ENCODE measurements at places on chromosomes 6 and 20.

DNA sequence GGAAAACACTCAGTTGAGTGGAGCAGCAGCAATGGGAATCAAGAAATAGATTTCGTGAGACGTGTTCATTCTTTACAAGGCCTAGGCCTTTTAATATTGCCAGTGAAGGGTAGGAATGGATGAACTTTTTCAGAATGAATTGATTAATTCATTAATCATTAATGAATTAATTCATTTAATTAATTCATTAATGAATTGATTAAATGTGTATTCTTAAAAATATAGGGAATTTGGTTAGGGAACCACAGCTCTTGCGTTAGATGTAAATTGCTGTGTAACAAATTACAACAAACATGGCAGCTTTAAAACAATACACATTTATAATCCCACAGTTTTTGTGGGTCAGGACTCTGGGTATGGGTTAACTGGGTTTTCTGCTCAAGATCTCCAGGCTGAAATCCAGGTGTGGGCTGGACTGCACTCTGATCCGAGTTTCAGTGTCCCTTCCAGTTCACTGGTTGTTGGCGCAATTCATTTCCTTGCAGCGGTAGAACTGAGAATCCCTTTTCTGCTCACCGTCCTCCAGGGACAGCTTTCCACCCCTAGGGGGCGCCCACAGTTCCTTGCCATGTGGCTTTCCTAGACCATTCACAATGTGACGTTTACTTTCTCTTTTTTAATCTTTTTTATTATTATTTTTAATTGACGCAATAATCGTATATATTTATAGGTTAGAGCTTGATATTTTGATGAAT is 32.8 kb upstream of the BCAS1 start:
- peak; percentile 87 for DNase-seq

DNA sequence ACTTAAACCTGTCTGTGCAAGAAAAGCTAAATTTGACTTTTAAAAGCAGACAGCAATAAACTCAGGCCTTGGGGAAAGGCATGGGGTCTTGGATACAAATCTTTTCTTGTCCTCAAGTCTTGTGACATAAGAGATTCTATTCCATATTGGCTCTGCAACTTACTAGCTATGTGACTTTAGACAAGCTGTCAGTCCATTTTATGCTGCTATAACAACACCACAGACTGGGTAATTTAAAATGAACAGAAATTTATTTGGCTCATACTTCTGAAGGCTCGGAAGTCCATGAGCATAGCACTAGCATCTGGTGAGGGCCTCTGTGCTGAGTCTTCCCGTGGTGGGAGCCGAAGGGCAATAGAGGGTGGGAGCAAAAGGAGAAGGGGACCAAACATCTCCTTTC is 246.0 kb upstream of the MOCS1 start:
- DNase-seq, result no peak

DNA sequence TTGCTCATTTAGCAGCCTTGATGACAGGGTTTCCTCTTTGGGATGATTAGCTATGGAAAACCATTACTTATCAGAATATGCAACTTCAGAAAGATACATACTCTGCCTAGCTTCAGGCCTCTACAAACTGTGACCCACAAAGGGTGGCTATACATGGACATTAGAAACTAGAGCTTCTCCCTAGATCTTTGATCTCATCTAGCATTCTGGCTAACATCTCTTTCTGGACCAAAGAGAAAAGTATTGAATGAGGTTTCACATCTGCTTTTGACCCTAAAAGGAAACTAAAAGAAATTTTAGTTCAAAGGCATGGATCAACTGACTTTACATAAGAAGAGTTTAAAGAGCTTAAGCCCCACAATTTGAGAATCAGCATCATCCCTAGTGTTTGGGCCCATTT is 12.4 kb upstream of the HMGN3 start:
- DNase-seq, result no peak

DNA sequence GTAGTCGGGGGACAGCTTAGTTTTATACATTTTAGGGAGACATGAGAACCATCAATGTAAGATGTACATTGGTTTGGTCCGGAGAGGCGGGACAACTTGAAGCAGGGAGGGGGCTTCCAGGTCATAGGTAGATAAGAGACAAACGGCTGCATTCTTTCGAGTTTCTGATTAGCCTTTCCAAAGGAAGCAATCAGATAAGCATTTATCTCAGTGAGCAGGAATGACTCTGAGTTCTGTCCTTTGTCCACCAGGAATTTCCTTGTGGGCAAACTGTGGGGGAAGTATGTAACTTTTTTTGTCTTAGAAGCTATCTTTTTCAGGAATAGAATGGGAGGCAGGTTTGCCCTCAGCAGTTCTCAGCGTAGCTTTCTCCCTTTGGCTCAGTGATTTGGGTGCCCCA is 1.4 kb downstream of the YTHDF1 start:
- DNase-seq, result no peak

DNA sequence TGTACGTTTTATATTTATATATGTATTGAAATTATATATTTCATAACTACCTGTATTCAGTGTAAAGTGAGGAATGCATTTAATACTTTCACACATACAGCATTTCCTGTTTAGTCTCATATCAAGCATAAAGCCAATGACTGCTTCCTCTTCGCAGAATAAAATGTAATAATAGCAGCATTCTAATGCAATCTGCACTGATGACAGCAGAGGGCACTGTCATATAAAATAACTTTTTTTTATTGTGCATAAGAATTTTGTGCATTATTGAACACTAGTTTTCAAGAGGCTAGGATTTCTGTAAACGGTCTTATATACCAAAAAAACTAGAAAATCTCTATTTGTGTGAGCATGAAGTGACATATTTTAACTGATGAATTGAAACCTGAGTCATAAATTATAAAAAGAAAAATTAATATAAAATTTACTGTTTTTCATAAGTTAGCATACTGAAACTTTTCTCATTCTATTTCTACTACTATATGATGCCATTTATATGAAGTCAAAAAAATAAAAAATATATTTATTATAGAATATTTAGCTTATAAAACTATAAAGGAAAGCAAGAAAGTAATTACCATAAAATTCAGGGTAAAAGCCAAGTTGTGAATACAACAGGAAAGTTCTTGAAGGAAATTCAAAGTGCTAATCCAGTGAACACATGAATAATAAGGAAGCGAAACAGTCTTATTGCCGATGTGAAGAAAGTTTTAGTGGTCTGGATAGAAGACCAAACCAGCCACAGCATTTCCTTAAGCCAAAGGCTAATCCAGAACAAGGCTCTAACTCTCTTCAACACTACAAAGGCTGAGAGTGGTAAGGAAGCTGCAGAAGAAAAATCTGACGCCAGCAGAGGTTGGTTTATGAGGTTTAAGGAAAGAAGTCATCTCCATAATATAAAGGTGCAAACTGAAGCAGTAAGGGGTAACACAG is 36.3 kb downstream of the RNF146 start:
- DNase-seq, result no peak

GRCh38 chr20:4998160-4998651 is 3.1 kb downstream of the SLC23A2 start:
- DNase-seq, result no peak

DNA sequence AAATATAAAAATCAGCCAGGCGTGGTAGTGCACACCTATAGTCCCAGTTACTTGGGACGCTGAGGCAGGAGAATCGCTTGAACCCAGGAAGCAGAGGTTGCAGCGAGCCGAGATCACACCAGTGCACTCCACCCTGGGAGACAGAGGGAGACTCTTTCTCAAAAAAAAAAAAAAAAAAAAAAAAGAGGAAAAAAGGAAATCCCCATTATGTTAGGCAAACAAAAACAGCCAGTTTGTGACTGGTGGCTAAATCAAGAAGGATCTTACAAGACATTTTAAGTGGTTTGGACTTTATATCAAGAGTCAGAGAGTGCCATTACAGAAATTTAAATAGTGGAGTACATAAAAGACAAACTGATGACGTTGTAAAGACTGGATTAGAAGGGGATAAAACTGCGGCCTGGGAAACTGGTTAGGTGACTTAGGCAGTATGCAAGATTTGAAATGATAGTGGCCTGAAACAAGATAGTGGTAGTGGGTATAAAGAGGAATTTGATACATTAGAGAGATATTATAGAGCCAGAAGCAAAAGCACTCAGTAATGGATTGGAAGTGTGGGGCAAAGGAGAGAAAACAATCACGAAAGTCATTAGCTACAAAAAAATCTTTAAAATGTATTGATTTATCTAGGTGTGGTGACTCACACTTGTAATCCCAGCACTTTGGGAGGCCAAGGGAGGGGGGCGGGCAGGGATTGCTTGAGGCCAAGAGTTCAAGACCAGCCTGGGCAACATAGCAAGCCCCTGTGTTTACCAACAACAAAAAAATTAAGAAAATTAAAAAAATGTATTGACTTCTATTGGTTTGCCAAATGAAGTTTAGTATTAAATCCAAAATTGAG is 1.7 kb upstream of the MYO6 start:
- DNase-seq, result no peak

- DNase-seq, result no peak
These were observed 11.6 kb downstream of the MAP3K7 start for GRCh38 chr6:90575267-90575666.

DNA sequence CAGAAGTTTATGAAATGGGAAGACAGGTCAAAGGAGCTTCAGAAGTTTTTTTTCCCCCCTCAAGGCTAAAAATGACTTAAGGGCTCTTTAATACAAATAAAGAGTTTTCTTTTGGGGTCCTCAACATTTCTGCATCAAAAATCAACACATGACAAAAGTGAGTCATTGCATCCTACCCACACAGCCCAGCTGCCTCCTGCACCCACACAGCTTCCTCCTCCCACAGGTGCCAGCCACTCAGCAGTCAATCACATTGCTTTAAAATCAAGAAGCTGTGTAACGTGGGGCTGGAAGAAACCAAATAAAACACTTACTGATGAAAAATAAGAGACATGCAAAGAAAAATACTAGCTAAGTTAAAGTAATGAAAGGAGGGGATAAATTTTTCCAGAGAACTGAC is 68.5 kb downstream of the MAP3K5 start:
- no peak for DNase-seq

- no peak for DNase-seq
These were observed 203.7 kb downstream of the NFATC2 start for GRCh38 chr20:51338692-51339440.

- DNase-seq, result no peak
These were observed 149.3 kb downstream of the TTLL2 start for GRCh38 chr6:167474171-167474570.

DNA sequence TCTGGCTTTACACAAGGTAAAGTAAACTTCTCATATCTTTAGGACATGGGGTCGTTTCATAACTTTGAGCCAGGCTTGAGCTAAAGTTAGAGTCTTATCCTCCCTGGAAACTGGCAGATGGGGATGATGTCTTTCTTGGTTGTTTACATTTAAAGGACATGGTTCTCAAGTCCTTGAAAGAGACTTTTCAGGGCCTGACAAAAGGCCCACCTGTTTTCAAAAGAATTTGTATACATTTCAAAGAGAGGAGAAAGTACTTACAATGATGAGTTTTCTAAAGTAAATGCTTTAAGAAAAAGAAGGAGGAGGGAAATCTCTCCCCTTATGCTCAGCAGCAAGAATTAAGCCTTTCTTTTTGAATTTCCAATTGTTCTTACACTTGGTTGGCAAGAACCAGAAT is 45.7 kb upstream of the TINAG start:
- DNase-seq, result no peak

- no peak for DNase-seq
These were observed 11.2 kb upstream of the PSMF1 start for GRCh38 chr20:1107176-1107575.

DNA sequence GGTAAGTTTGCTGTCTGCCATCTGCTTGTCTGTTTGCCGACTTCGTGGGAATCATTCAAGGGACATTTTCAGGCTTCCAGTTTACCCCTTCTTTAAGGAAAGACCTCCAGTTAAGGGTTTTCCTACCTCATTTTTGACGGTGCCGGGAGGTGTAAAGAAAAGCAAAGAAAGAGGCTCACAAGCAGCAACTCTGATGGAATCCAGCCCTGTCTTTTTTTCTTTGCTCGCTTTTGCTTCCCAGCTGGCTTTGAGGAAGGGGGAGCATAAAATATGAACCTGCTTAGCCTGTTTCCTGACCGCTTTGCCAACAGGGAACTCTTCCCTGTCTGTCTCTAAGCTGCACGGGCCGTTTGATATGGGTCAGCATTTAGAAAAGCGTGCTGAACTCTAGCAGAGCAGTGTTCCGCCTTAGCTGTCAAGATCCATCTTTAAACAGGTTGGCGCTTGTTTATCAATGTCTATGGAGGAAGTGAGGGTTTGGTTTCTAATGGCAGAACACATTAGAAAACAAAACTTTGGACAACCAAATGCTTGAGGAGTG is 13.8 kb downstream of the SYTL3 start:
- DNase-seq, result no peak

DNA sequence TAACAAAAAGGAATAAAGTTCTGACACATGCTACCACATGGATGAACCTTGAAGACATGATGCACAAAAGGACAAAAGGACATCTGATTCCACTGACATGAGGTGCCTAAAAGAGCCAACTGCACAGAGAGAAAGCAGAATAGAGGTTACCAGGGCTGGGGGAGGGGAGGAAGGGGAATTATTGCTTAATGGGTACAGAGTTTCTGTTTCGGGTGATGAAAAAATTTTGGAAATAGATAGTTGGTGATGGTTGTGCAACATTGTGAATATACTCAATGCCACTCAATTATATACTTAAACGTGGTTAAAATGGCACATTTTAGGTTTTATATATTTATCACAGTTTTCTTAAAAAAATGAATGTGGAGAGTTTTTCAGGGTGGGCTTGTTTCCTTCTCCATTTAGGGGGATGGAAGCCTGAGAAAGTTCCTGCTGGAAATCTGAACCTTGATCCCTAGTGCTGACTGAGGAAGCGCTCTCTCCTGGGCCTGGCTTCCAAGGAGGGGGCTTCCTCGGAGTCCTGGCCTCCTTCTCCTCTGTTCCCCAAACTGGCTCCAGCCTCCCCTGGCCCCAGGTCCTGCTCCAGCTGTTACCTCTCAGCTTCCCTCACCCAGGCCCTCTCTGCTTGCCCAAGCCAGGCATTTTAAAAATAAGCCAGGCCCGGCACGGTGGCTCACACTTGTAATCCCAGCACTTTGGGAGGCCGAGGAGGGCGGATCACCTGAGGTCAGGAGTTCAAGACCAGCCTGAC is 79.2 kb downstream of the NOL4L start:
- no peak for DNase-seq

GRCh38 chr20:49561256-49561655 is 6.7 kb downstream of the PTGIS start:
- no peak for DNase-seq

DNA sequence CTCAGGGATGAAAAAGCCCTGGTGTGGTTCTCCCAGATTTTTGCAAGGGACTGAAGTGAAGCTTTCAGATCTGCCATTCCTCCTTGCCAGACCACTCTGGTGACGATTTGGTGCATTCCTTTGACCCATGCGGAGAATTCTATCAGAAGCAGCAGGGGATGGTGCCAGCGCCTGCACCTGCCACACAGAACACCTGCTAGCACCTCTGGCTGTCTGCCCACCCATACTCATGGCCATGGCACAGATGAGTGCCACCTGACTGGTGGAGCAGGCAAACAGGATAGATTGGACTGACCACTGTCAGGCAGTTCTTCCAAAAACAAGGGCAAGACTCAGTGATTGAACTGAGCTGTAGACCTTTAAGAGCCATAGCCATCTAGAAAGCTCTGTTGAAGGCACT is 107.1 kb downstream of the CDYL start:
- no peak for DNase-seq

- DNase-seq, result no peak
These were observed 88.3 kb downstream of the CDYL start for GRCh38 chr6:4864519-4864918.

- no peak for DNase-seq
These were observed 8.4 kb downstream of the SLC35D3 start for GRCh38 chr6:136930528-136930927.

All from nephron progenitor cell (in vitro differentiated cells).